ENCODE measurements at places on chromosomes 6 and 20.

DNA sequence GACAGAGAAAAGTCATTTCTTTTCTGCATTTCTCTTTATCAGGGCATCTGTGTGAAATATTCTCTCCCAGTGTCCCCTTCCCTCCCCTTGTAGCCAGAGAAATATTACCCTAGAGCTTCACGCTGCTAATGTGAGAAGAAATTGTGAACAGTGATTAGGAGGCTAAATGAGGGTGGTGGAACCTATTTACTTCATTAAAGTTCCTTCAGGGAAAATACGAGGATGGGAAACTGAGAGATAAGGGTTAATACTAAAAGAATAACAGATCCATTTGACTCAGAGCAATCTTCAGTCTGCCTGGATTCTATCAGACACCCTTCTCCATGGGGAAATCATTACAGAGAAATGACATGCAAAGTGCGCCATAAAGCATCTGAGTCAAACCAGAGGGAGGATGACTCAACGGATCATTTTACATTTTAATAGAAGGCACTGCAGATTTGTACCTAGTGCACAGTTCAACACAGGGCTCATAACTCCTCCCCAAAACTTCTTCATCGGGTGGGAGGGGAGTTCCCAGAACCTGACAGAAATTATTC lies 131.3 kb downstream of the GJA10 start:
- peak; percentile 82 for DNase-seq

GRCh38 chr6:5202941-5203340 lies 57.8 kb downstream of the LYRM4 start:
- no peak for DNase-seq

GRCh38 chr6:133157995-133158394 lies 83.2 kb upstream of the EYA4 start:
- no peak for DNase-seq

DNA sequence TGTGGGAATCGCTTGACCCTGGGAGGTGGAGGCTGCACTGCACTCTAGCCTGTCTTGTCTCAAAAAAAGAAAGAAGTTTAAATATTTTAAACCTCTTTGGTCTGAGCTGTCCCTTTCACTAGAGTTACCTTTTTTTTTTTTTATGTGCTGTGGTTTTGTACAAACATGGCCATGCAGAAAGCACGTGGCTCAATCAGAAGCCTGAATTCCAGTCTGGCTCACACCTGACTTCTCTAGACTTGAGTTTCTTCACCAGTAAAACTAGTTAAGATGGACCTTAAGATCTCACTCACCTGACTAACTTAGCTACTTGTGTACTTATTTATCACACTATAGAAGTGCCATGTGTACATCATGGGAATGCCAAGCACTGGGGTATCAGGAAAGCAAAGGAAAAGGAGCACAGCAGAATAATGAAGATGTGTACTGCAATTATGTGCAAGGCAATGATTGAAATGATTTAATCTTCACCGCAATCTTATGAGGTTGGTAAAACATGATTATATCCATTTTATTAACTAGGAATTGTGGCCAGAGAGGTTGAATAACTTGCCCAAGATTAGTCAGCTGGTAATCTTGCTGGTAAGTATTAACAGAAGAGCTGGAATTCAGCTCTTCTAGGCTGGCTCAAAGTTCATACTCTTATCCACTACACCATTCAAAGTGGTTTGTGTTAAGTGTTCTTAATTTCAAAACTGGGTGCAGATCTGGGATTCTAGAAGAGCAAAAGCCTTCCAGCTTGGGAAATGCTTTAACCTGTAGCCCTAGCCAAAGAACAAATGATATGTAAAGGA lies 10.7 kb downstream of the HMGN3 start:
- no peak for DNase-seq

DNA sequence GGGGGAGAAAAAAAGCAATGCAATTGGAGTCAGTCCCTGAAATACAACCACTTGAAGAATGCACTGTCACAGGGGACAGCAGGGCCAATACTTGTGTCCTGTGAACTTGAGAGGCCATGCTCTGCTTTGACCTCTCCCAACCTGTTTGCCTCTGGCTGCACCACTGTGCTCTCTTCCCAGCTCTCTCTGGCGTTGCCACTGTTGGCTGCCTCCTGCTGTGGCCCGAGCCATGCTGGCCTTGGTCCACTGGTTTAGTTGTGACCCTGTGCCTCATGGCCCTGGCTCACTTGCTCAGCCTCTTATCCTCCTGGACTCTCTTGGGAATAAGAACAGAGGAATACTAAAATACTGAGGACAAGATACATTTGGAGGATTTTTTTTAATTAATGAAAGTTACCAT lies 14.5 kb upstream of the FBXO30 start:
- DNase-seq = no peak

DNA sequence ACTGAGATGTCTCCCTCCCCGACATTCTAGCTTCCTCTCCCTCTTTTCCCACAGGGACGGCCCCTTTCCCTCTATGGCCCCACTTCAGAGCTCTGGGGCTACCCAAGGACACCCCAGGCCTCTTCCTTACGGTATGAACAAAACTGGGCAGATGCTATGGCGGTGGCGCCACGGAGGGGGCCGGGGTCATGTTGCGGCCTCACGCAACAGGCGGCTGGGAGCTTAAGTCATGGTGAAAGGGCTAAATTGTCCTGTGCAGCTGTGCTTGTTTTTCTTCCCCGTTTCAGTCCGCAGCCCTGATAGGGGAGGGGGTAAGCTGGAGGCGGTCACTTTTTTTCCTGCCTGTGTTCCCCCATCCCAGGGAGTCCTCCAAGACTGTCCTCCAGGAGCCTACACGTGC lies 17.6 kb upstream of the KIAA1755 start:
- no peak for DNase-seq

- DNase-seq = peak; percentile 41
Measured at GRCh38 chr6:125947615-125948014, 9.0 kb upstream of the HINT3 start.

DNA sequence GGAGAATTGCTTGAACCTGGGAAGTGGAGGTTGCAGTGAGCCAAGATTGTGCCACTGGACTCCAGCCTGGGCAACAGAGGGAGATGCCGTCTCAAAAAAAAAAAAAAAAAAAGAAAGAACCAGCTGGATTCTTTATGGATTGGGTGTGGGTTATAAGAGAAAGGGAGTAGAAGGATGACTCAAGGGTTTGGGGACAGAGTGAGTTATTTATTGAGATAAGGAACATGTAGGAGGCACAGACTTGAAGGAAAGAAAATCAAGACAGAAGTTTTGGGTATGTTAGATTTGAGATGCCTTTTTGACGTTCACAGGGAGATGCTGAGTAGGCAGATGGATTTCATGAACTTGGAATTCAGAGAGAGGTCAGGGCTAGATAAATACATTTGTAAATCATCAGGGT lies 47.6 kb downstream of the KIZ start:
- DNase-seq = no peak

Measured in AG10803 (cell line).